Immature natural killer cell (primary cell): ENCODE measurements at places on chromosomes 7 and 10.

DNA sequence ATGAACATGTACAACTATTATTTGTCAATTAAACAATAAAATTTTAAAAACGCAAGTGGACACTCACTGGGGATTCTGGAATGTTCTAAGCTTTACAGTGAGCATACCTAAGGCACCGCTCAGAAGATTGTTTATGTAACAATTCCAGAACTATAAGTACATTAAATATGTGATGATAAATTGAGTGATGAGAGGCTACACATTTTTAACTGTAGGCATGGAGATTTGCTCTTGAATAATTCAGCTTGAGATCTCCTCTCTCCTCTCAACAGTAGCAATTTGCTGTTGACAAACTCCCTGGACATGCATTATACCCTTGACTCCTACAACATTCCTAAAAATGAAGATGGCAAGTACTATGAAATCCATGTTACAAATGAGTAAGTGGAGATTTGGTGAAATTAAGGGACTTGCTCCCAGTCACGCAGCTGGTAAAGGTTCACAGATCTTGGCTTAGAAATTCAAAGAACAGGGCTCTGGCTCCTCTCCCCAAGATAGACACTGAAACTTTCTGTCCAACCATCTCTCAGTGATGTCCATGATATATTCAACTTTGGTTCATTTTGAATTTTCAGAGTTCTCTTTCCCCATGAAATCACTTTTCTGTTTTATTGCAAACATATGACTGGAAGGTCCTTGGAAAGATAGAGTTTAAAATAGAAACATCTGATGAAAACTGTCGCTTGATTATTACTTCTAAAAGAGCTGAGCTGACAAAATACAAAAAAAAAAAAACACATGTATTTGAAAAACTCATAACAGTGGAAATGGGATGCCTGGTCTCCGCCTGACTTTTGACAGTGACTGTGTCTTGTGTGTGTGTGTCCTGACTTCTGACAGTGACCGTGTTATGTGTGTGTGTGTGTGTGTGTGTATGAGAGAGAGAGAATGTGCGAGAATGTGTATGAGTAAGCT is 488.3 kb downstream of the TNS3 start:
- no peaks in the 10 kb centered on the region for H3K4me1 ChIP-seq

DNA sequence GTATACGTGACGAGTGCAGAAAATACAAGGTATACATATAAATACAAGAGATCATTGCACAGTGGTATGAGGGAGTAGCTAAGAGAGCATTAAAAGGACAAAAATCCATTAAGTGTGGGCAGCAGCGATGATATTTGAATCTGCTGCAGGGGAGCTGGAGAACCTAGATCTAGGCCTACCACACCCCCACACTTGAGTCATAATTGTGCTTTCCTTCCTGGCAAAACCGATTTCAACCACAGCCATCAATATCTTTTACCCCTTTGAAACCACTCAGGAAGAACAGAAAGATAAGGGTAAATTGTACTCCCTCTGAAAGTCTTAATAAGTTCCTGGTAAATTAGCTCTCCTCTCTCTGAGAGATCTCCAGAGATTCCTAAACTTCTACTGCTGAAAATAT is 345.0 kb downstream of the SORCS1 start:
- no peaks in the 10 kb centered on the region for H3K27me3 ChIP-seq
- DNase-seq = no peak
- H3K27ac ChIP-seq = peak overlapping the region; percentile 73

DNA sequence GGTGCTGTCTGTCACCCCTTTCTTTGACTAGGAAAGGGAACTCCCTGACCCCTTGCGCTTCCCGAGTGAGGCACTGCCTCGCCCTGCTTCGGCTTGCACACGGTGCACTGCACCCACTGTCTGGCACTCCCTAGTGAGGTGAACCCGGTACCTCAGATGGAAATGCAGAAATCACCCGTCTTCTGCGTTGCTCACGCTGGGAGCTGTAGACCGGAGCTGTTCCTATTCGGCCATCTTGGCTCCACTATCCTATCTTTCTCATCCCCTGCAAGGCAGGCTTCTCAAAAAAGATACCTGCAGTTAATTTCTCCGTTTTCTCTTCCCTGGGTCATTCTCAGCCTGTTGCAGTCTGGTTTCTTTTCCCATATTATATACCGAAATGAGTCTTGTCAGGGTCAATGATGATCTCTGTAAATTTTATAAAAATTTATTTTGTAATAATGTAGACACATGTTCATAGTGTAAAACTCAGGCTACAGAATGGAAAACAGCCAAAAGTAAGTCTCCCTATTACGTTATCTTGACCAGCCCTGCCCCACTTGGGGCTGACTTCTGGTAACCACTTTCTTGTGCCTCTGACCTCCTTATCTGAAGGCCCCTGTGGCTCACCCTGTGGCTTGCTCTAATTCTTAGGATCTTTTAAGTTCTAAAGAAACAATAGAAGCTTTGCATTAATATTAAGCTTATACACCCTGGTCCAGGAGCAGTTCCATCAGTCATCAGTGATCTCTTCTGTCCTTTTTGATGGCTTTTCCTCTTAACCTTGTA is 20.7 kb downstream of the BLVRA start:
- H3K4me1 ChIP-seq = no peaks in the 10 kb centered on the region
- H3K4me3 ChIP-seq = no peak overlapping the region
- DNase-seq = no peak
- no peak overlapping the region for H3K27ac ChIP-seq
- H3K36me3 ChIP-seq = peaks cover 14% of the 10 kb centered on the region

DNA sequence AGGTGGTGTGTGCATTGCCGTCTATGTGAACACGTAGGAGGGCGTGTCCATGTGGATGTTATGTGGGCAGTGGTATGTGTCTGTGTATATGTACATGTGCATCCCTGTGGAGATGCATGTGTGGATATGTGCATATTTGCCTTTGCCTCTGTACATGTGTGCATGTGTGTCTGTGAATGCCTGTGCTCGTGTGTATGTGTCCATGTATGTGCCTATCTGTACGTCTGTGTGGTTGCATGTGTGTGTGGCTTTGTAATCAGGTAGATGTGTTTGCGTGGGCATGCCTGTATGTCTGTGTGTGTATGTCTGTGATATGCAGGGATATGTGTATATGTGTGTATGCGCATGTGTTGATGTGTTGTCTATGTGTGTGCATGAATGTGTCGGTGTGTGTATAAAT is 19.7 kb downstream of the ADCY1 start:
- no peak overlapping the region for H3K27ac ChIP-seq
- H3K4me1 ChIP-seq = no peaks in the 10 kb centered on the region

GRCh38 chr10:112773783-112774182 is 176.3 kb upstream of the TCF7L2 start:
- H3K27ac ChIP-seq = no peak overlapping the region
- H3K4me1 ChIP-seq = peaks cover 5% of the 10 kb centered on the region
- no peak for DNase-seq
- no peaks in the 10 kb centered on the region for H3K27me3 ChIP-seq
- no peak overlapping the region for H3K4me3 ChIP-seq
- peaks cover 16% of the 10 kb centered on the region for H3K36me3 ChIP-seq

DNA sequence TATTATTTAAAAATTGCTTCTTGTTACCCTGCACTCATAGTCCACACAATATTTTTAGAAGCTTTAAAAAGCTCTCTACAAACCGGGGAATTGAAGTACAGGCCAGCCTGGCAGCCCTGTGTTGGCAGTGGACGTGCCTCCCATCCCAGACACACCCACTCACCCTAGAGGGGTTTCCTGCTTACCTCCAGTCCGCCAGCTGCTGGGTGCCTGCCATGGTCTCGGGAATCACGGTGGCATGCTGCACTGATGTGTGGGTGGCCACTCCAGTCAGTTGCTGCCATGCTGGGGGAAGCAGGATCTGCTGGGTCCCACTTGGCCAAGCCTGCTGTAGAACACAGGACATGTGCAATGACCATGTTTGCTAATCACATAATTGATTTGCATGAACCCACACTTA is 80.4 kb downstream of the CLEC2L start:
- no peaks in the 10 kb centered on the region for H3K4me1 ChIP-seq
- DNase-seq = no peak
- peaks cover 19% of the 10 kb centered on the region for H3K36me3 ChIP-seq
- H3K27me3 ChIP-seq = peaks cover 2% of the 10 kb centered on the region

GRCh38 chr7:21624320-21624719 is 81.5 kb downstream of the DNAH11 start:
- no peak for DNase-seq
- no peaks in the 10 kb centered on the region for H3K4me1 ChIP-seq
- H3K4me3 ChIP-seq = no peak overlapping the region

- peaks cover 89% of the 10 kb centered on the region for H3K4me1 ChIP-seq
- no peaks in the 10 kb centered on the region for H3K36me3 ChIP-seq
- DNase-seq = no peak
- no peak overlapping the region for H3K4me3 ChIP-seq
Observed at GRCh38 chr10:71737001-71737833, 17.6 kb upstream of the C10orf105 start.

DNA sequence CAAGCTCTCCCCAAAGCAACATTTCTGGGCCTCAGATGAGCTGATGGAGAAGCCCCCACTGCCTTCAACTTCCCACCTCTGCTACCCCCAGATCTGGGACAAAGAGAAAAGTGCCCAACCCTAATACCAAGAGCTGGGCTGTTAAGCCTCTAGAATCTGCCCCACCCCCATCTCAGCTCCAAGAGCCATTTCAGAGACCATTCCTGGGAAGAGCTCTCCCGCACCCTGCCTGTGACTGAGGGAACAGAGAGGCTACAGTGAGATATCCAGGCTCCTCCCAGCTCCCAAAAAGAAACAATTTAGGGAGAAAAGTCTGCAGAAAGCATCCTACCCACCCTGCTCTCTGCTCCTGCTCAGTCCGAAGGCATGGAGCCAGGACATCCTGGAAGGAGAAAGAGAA is 2.5 kb upstream of the KCNH2 start:
- H3K4me1 ChIP-seq = peaks cover 21% of the 10 kb centered on the region
- no peak for DNase-seq
- H3K27me3 ChIP-seq = peaks cover 24% of the 10 kb centered on the region
- H3K4me3 ChIP-seq = no peak overlapping the region
- no peak overlapping the region for H3K27ac ChIP-seq

DNA sequence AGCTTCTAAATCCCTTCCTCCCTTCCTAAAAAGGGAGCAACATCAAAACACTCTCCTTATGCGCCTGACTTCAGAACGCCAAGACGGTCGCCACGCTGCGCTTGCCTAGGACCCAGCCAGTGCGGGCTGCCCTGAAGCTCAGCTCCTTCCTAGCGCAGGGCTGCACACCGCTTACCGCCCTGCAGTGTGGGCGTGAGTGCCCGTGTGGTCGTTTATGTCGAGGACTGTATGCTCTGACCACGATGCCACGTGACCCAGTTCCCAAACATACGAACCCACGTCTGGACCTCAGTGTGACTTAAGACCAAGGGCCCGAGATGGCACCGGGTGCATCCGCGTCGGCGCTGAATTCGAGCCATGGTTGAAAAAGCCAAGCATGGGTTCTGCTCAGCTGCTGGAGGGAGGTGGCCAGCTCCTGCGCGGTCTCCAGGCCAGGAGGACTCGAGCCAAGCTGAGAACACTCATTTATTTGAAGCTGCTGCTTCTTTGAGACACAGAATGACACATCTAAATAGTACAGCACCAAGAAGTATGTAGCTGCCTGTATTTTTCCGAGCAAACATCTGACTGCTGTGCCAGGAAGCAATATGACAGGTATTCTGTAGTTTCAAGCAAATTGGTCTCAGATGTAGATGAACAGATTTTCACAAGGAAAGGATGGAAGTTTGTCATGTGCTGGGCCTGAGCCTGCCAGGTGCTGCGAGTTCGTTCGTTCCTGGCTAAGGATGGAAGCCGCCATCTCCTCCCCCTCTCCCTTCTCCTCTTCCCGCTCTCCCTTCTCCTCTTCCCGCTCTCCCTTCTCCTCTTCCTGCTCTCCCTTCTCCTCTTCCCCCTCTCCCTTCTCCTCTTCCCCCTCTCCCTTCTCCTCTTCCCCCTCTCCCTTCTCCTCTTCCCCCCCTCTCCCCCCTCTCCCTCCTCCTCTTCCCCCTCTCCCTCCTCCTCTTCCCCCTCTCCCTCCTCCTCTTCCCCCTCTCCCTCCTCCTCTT is 184.7 kb downstream of the EBF3 start:
- no peak for DNase-seq
- no peaks in the 10 kb centered on the region for H3K27me3 ChIP-seq
- H3K27ac ChIP-seq = no peak overlapping the region
- H3K36me3 ChIP-seq = no peaks in the 10 kb centered on the region
- no peaks in the 10 kb centered on the region for H3K4me1 ChIP-seq

- peaks cover 3% of the 10 kb centered on the region for H3K27me3 ChIP-seq
- H3K27ac ChIP-seq = no peak overlapping the region
- no peaks in the 10 kb centered on the region for H3K36me3 ChIP-seq
- no peaks in the 10 kb centered on the region for H3K4me1 ChIP-seq
- no peak for DNase-seq
- H3K4me3 ChIP-seq = no peak overlapping the region
Observed at GRCh38 chr7:157320608-157320980, 16.2 kb upstream of the DNAJB6 start.

GRCh38 chr7:106071999-106072714 is 40.0 kb downstream of the SYPL1 start:
- H3K36me3 ChIP-seq = peaks cover 9% of the 10 kb centered on the region
- peak overlapping the region; percentile 89 for H3K27ac ChIP-seq
- DNase-seq = no peak

- H3K4me1 ChIP-seq = peaks cover 1% of the 10 kb centered on the region
- H3K27me3 ChIP-seq = peaks cover 21% of the 10 kb centered on the region
- no peaks in the 10 kb centered on the region for H3K36me3 ChIP-seq
- no peak for DNase-seq
Observed at GRCh38 chr10:114408968-114409444, 4.7 kb upstream of the AFAP1L2 start.

DNA sequence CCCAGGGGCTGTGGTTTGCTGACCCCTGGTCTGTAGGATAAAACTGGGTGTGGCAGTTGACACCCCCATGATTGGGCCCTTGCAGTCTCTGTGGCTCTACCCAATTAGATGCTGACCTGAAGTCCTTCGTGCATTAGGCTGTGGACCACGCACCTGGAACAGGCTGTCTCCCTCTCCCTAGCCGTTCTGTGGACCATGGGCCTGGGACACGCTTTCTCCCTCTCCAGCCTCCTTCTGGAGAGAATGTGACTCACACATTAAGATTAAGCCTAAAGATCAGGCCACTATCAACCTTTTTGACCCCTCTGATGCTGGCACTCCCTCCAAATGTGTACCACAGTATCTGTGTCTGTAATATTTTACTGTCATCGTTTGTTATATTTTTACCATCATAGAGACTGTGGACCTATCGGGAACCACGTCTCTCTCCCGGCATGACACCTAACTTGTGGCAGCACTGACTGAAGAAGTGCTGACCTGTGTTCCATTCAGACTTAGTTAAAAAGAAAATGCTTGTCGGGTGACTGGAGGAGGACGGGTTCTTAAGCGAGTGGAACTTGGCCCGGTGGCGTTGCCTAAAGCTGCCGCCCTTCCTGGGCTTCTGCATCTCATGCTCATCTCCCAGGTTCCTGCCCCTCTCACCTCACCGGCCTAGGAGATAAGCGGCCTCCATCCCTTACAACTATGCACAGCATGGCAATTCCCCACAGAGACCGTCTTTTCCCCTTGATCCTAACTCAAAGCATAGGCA is 92.8 kb downstream of the WDR37 start:
- peak overlapping the region; percentile 28 for H3K27ac ChIP-seq
- peaks cover 13% of the 10 kb centered on the region for H3K27me3 ChIP-seq
- DNase-seq = no peak

GRCh38 chr7:16881844-16882243 is at the start of gene AGR3:
TSS of gene AGR3 (minus strand) at chr7:16881983. CDS start at chr7:16878618, 3,365 bp downstream.
- H3K36me3 ChIP-seq = no peaks in the 10 kb centered on the region
- no peak within 1 kb of the TSS for H3K4me3 ChIP-seq
